Activated CD8-positive, alpha-beta memory T cell treated with anti-CD3 and anti-CD28 coated beads for 1 hour (primary cell): ENCODE measurements at places on chromosomes 3 and 15.
A peak's percentile ranks its signal among the peaks of the same experiment; 100 is the strongest.

DNA sequence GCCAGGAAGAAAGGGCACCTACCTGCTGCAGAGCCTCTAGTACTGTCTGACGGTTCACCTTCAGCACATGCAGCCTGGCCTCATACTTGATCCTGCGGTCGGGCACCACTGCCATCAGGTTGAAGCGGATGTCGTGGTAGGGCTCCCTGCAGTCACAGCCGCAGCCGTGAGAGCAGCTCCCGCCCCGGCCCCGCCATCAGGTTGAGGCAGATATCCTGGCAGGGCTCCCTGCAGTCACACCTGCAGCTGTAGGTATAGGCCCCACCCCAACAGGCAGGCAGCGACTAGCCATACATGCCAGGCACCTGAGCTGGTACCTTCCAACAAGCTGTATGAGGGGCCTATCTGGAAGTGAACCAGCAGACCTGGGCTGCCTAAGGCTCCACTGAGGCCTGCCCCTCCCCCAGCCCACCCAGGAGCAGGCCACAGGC lies 38.7 kb downstream of the SEMA3G start:
- DNase-seq: no peak

GRCh38 chr3:172213904-172214303 lies 174.5 kb downstream of the FNDC3B start:
- DNase-seq: no peak

- no peak for DNase-seq
Observed at GRCh38 chr3:68256635-68257223, 602.3 kb upstream of the SUCLG2 start.

DNA sequence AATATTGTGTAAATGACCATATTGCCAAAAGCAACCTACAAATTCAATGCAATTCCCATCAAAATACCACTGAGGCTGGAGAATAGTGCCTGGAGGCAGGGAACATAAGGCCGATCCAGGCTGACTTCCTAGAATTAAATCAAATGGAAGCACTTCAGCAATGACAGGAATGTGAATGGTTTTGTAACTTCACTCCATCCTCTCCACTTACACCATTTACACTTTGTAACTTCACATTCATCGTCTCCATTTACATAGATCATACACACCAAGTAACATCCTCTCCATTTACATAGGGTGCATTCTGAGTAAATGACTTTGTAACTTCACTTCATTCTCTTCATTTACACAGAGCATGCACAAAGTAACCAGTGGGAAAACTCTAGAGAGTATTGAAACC lies 11.6 kb downstream of the STRIT1 start:
- DNase-seq: no peak

DNA sequence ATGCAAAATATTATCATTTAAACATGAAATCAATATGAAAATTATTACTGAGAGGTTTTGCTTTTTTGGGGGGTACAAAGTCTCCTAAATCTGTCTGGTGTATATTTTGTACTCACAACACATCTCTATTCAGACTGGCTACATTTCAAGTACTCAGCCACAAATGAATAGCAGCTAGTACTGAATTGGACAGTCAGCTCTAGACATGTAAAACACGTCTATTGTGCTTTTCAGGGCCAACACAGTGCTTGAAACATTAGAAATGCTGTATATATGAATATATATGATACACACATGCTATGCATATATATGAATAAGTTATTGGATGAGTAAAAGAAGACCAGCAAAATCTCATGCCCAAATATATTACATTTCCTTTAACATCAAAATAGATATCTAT lies 103.8 kb upstream of the CFAP20DC start:
- no peak for DNase-seq

GRCh38 chr3:190130037-190130436 lies 9.3 kb upstream of the P3H2 start:
- no peak for DNase-seq

DNA sequence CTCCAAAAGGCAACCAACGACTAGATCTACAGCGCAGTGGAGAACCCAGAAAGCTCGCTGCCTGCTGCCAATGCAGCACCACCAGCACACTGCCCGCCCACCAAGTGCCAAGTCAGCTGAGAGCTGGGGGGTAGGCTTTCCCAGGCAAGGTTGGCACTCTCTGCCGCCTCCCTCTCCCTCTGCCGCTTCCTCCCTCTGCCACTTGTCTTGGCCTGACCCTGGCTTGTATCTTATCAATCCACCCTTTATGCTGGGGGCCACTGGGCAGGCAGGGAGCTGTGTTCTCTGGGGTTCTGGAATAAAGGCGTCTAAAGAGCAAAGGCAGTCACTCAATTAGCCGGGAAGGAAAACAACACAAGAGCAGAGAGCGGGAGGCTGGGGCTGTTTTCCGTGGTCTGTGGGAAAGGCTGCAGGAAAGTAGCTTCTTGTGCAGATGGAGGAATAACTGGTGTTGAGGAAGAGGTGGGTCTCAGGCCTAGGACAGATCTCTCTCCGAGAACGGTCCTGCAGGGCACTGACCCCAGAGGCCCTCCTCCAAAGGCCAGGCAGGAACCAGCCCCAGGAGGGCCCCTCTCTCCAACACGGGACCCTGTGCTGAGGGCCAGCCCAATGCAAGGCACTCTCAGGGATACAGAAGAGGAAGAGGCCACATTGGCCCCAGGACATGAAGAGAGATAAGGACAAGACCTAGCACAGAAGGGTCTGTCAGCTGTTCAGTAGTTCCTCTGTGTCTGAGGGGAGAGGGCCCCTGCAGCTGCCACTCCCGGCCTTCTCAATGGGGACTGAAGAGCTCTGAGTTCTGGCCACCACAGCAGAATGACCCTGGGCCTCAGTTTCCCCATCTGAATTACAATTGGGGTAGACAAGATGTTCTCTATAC lies 30.8 kb downstream of the ACSBG1 start:
- no peak for DNase-seq

- no peak for DNase-seq
Observed at GRCh38 chr15:69465253-69465652, 12.6 kb downstream of the RPLP1 start.

GRCh38 chr3:136277634-136278033 lies 27.5 kb downstream of the PCCB start:
- DNase-seq: no peak

GRCh38 chr15:38252481-38253350 lies at the start of gene SPRED1:
TSS of gene SPRED1 (plus strand) at chr15:38252836. CDS start at chr15:38253186, 350 bp downstream.
- no peak for DNase-seq

DNA sequence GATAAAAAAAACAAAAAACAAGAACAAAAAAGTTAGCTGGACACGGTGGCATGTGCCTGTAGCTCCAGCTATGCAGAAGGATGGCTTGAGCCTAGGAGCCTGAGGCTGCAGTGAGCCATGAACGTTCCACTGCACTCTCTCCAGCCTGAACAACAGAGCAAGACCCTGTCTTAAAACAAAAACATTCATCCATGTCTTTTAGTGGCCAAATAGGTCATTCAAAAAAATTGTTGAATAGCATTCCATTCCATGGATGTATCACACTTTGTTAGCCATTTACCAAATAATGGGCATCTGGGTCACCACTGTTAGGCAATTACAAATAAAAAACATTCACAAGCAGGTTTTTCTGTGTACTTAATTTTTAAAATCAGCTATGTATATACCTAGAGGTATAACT lies 139.7 kb downstream of the STAG1 start:
- DNase-seq: no peak

- DNase-seq: no peak
Observed at GRCh38 chr3:111666041-111666735, 71.0 kb upstream of the ZBED2 start.

DNA sequence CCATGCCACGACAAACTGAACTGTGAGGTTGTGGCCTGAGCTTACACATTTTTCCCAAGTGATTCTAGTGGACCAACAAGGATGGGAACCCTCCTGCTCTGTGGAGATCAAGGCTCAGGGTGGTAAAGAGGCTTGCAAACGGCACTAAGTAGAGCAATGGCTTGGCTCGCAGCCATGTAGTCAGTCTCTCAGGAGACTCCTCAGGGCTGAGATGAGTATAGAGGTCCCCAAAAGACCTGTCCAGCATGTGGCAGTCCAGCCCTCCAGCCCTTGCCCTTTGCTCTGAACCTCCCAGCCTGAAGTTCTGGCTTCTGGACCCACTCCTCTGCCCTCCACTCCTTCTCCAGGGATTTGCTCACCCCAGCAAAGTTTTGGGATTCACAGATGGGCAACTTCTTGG lies 8.3 kb upstream of the CAMP start:
- no peak for DNase-seq

DNA sequence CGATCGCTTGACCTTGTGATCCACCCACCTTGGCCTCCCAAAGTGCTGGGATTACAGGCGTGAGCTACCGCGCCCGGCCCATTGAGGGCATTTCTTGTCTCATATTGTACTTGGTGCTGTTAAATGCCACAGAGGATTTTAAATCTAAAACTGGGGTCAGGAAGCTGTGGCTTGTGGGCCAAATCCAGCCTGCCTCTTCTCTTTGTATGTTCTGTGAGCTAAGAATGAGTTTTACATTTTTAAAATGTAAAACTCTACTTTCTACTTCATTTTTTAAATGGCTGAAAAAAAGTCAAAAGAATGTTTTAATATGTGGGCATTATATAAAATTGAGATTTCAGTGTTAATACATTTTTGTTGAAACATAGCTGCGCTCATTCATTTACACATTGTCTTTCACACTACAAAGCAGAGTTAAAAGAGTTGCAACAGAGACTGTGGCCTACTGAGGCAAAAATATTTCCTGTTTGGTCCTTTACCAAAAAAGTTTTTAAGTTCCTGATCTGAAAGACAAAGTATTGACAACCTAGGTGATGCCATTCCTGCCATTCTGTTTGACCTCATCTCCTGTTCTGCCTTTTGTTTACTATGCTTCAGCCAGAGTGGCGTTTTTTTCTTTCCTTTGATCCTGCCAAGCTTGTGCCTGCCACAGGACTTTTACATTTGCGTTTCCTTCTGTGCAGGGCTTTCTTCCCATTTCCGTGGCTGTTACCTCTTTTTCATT lies 50.4 kb downstream of the PDCD6IP start:
- no peak for DNase-seq

DNA sequence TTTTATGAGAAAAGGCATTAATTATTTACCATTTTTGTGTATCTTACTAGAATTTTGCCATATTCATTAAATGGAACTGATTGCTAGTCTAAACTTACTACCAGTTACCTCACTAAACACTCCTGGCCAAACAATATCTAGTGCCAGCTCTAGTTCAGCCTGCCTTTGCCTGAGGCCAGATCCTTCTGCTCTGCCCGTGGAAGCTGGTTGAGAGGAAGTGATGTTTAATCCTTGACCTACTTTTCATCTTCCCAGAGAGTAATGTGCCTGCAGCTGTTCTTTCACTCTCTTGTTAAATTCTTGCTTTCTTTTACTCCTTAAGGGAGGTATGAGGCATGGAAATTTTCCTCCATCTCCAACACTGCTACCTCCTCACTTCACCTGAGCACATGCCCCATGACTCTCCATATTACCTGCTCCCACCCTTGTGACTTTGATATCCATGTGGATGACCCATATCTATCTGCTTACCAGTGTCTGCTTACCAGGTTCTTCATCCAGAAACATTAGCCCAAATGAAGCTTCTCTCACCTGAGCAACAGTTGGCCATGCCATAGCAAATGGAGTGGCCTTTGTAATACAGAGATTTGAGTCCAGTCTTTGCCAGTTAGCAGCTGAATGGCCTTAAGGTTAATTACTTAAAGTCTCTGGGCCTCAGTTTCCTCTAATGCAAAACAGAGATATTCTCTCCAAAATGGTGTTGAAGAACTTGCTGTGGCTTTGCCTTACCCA lies 53.4 kb downstream of the UBE2E1 start:
- DNase-seq: no peak

GRCh38 chr15:36887214-36887961 lies 213.0 kb downstream of the MEIS2 start:
- no peak for DNase-seq

GRCh38 chr3:89467898-89468363 lies 360.5 kb downstream of the EPHA3 start:
- DNase-seq: no peak

GRCh38 chr15:78788016-78788660 lies 23.1 kb downstream of the ADAMTS7 start:
- DNase-seq: no peak

DNA sequence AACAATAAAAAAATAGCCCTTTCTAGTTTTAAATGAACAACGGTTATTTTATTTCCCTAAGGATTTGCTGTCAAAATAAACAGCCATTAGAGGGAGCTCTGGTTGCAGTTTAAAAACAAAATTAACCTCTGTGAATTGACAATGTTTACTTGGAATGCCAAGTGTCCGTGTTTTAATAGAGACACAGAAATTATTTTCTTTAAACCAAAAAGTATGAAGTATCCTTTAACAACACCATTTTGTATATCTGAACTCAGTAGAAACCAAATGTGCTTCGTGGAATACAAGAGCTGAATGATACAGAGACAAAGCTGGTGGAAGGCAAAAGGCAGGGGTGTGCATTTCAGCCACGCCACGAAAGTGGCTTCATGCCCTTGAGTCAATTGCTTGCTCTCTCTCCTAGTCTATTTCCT lies 74.4 kb downstream of the MOBP start:
- no peak for DNase-seq

DNA sequence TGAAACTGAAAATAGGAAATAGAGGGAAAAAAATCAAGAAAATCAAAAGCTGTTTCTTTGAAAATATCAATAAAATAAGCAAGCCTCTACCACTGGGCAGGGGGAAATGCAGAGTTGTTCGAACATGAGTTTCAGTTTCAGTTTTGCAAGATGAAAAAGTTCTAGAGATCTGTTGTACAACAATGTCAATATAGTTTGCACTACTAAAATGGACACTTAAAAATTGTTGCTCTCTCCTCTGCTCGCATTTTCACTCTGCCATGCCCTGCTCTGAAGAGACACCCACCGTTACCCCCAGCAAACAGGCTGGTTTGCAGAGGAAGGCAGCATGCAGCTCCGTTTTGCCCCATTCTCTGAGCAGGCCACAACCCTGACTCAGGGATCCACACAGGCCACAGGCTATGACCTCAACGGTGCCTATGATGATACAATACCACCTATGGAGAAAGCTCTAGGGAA lies 64.5 kb downstream of the ZNF148 start:
- peak; percentile 17 for DNase-seq

GRCh38 chr15:50149090-50149489 lies 30.1 kb upstream of the ATP8B4 start:
- DNase-seq: no peak

DNA sequence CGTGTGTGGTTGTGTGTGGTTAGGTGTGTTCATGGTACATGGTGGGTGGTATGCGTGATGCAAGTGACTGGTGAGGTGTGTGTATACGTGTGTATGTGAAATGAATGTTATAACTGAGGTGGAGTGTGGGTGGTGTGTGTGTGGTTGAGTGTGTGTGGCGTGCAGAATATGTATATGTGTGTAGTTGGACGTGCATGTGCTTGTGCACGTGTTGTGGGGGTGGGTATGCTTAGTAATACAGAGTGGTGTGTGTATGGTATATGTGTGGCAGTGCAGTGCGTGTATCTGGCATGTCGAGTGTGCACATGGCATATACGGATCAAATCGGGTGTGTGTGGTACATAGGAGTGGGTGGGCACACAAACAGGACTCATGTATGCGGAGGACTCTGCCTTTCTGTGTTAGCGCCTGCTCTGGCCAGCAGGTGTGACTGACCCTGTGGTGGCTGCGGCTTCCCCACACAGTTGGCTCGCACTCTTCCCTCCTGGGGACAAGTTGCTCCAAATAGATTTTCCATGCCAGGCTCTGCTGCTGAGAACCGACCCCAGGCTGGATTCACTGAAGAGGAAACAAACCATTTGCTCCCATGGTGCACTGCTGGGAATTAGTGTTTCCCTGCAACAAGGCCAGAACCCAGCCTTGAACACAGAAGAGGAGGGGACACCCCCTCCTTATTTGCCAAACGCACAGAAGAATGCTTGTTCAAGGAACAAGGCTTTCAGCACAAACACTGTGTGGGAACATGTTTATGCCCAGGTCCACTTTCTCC lies 1.2 kb upstream of the C3orf70 start:
- DNase-seq: no peak

- no peak for DNase-seq
Observed at GRCh38 chr3:143363949-143364348, 244.4 kb downstream of the CHST2 start.

GRCh38 chr15:101276501-101277037 lies 716 bp downstream of the SELENOS start:
- DNase-seq: no peak
